Naive thymus-derived CD8-positive, alpha-beta T cell (primary cell): ENCODE measurements at places on chromosomes 12 and 14. TPM values are rescaled to one million over a fixed set of nuclear protein-coding genes. Genes with fewer than 3 reads are reported as not detected.

Gene STON2
- total RNA-seq: not detected

Gene DDN
- total RNA-seq: 0.18 TPM

Gene TAS2R31
- 3.2 TPM for total RNA-seq

Gene NXPH4
- 0.41 TPM for total RNA-seq

Gene KANSL2
- 92.4 TPM for total RNA-seq

Gene CLEC4C
- not detected for total RNA-seq

Gene ADSS1
- 5.1 TPM for total RNA-seq

Gene SLCO1C1
- total RNA-seq: not detected

DNA sequence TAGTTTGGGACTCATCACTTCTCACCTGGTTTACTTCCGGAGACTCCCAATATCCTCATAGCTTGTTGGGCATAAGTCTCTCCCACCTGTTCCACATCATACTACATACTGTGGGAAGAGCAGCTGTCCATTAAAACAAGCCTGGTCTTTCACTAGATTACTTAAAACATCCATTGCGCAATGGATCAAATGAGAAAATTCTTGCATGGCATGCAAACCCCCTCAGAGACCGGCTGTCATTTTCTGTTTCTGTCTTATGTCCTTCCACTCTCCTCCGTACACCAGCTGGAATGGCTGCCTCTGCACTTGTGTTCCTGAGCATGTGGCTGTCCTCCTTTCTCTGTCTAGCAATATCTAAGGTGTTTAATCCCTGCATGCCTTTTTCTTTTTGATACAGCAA, 265.6 kb downstream of the TMEM117 start:
- H3K4me3 ChIP-seq: no peak overlapping the region
- no peaks in the 10 kb centered on the region for H3K27me3 ChIP-seq
- DNase-seq: no peak
- H3K27ac ChIP-seq: no peak overlapping the region
- H3K36me3 ChIP-seq: peaks cover 2% of the 10 kb centered on the region

DNA sequence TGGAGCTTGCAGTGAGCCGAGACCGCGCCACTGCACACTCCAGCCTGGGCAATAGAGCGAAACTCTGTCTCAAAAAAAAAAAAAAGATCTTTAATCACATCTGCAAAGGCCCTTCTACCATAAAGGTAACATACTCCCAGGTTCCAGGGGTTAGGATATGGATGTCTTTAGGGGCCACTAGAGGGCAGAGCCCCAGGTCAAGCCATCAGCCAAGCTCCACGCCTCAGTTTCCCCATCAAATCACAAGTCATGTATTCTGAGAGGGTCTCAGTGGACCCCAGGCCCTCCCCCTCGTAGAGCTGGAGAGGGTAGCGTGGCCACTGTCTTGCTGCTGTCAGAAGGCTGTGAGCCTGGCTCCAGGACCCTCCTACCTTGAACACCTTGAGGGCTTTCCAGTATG, 18.8 kb downstream of the SLC8B1 start:
- H3K27ac ChIP-seq: no peak overlapping the region
- H3K4me3 ChIP-seq: no peak overlapping the region
- H3K27me3 ChIP-seq: no peaks in the 10 kb centered on the region
- DNase-seq: no peak
- H3K4me1 ChIP-seq: no peaks in the 10 kb centered on the region

- no peak for DNase-seq
- no peaks in the 10 kb centered on the region for H3K27me3 ChIP-seq
- peaks cover 4% of the 10 kb centered on the region for H3K36me3 ChIP-seq
- H3K4me1 ChIP-seq: no peaks in the 10 kb centered on the region
Observed at GRCh38 chr14:36755756-36756155, 94.1 kb downstream of the PAX9 start.

DNA sequence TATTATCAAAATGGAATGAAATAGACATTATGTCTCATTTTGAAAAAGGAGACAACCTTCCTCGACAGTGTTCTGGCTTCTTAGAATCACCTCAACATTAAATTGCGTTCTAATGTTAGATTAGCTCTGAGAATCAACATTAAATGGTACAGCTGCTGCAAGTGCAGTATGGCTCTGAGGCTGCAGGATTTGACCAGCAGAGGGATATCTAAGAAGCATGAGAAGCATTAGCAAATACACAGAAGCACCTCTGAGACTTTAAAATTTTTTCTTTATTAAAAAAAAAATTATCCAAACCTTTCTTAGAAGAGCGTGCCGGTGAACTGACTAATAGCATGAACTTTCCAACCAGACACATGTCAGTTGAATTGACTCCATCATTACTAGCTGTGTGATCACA, 253.4 kb upstream of the LRIG3 start:
- no peaks in the 10 kb centered on the region for H3K4me1 ChIP-seq
- no peaks in the 10 kb centered on the region for H3K36me3 ChIP-seq
- no peak overlapping the region for H3K4me3 ChIP-seq
- no peak for DNase-seq
- no peak overlapping the region for H3K27ac ChIP-seq
- no peaks in the 10 kb centered on the region for H3K27me3 ChIP-seq

DNA sequence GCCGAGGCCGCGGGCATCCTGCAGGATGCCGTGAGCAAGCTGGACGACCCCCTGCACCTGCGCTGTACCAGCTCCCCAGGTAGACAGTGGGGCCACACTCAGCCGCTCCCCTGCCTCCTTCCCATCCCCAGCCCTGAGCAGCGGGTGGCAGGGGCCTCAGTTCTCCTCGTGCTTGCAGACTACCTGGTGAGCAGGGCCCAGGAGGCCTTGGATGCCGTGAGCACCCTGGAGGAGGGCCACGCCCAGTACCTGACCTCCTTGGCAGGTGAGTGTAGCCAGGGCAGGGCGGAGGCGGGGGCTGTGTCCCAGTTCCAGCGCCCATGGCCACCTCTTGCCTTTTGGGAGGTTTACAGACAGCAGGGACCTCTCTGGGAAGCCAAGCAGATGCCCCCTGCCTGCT, 22.9 kb downstream of the HIP1R start:
- no peak overlapping the region for H3K27ac ChIP-seq
- no peaks in the 10 kb centered on the region for H3K36me3 ChIP-seq
- no peaks in the 10 kb centered on the region for H3K27me3 ChIP-seq
- no peak for DNase-seq

GRCh38 chr12:77387671-77388070, 322.3 kb upstream of the E2F7 start:
- no peaks in the 10 kb centered on the region for H3K4me1 ChIP-seq
- H3K27ac ChIP-seq: no peak overlapping the region
- H3K36me3 ChIP-seq: no peaks in the 10 kb centered on the region
- H3K27me3 ChIP-seq: no peaks in the 10 kb centered on the region
- DNase-seq: no peak

GRCh38 chr12:123104809-123105208, 46.1 kb downstream of the PITPNM2 start:
- DNase-seq: no peak
- H3K36me3 ChIP-seq: peaks cover 16% of the 10 kb centered on the region
- H3K4me1 ChIP-seq: peaks cover 72% of the 10 kb centered on the region
- H3K27me3 ChIP-seq: no peaks in the 10 kb centered on the region
- H3K27ac ChIP-seq: peak overlapping the region; percentile 73
- H3K4me3 ChIP-seq: no peak overlapping the region

GRCh38 chr12:288687-289086, 26.1 kb upstream of the SLC6A13 start:
- no peak overlapping the region for H3K4me3 ChIP-seq
- peaks cover 88% of the 10 kb centered on the region for H3K36me3 ChIP-seq
- DNase-seq: no peak
- no peaks in the 10 kb centered on the region for H3K27me3 ChIP-seq
- H3K27ac ChIP-seq: no peak overlapping the region
- peaks cover 25% of the 10 kb centered on the region for H3K4me1 ChIP-seq

- no peak overlapping the region for H3K27ac ChIP-seq
- H3K27me3 ChIP-seq: peaks cover 18% of the 10 kb centered on the region
- H3K4me3 ChIP-seq: no peak overlapping the region
- no peaks in the 10 kb centered on the region for H3K4me1 ChIP-seq
Observed at GRCh38 chr14:89014569-89014850, 190.1 kb downstream of the TTC8 start.

DNA sequence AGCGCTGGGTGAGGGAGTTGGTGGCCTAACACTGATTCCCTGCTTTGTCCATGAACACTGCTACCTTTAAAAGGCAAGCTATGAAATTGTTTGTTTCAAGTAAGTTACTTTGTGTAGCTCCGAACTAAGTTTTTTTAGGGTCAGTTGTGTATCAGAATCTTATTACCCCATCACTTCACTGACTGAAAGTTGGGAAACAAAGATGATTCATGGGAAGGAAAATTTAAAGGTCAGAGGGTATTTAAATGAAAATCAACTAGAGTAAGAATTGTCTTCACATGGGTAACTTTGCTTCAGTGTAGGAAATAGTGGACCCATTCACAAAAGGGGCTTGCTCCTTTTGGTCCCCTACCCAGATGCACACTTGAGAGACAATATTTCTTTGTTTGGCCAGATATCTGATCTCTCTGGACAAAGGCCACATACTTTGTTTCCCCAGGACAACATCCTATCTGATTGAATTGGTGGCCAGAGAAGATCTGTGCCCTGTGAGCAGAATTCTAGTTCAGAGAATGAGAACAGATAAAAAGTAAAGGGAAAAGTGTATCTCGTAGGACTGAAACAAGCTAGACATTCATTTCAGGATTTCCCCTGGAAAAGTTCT, 53.5 kb downstream of the RAB35 start:
- H3K36me3 ChIP-seq: no peaks in the 10 kb centered on the region
- DNase-seq: no peak
- H3K27me3 ChIP-seq: no peaks in the 10 kb centered on the region
- H3K4me1 ChIP-seq: no peaks in the 10 kb centered on the region
- H3K4me3 ChIP-seq: no peak overlapping the region

- H3K36me3 ChIP-seq: peaks cover 3% of the 10 kb centered on the region
- peak overlapping the region; percentile 91 for H3K4me3 ChIP-seq
- peaks cover 15% of the 10 kb centered on the region for H3K27me3 ChIP-seq
- H3K4me1 ChIP-seq: peaks cover 33% of the 10 kb centered on the region
- no peak overlapping the region for H3K27ac ChIP-seq
- no peak for DNase-seq
Observed at GRCh38 chr14:73245480-73246325, 8.4 kb downstream of the PAPLN start.

DNA sequence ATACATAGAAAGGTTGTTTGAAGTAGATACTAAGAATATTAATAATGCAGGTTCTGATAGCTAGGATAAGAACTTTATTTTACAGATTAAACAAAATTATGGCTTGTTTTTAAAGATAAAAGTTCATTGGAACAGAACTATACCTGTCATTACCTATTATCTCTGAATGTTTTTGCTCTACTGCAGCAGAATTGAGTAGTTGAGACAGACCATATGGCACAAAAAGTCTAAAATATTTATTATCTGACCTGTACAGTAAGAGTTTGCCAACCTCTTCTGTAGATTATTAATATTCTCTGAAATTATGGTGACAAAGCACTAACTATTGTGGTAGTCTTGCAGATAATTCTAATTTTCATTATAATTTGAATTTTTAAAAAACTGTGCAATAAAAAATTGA, 829.1 kb upstream of the MGAT4C start:
- H3K27me3 ChIP-seq: no peaks in the 10 kb centered on the region
- no peaks in the 10 kb centered on the region for H3K36me3 ChIP-seq
- DNase-seq: no peak
- H3K4me3 ChIP-seq: no peak overlapping the region
- H3K27ac ChIP-seq: no peak overlapping the region
- no peaks in the 10 kb centered on the region for H3K4me1 ChIP-seq

DNA sequence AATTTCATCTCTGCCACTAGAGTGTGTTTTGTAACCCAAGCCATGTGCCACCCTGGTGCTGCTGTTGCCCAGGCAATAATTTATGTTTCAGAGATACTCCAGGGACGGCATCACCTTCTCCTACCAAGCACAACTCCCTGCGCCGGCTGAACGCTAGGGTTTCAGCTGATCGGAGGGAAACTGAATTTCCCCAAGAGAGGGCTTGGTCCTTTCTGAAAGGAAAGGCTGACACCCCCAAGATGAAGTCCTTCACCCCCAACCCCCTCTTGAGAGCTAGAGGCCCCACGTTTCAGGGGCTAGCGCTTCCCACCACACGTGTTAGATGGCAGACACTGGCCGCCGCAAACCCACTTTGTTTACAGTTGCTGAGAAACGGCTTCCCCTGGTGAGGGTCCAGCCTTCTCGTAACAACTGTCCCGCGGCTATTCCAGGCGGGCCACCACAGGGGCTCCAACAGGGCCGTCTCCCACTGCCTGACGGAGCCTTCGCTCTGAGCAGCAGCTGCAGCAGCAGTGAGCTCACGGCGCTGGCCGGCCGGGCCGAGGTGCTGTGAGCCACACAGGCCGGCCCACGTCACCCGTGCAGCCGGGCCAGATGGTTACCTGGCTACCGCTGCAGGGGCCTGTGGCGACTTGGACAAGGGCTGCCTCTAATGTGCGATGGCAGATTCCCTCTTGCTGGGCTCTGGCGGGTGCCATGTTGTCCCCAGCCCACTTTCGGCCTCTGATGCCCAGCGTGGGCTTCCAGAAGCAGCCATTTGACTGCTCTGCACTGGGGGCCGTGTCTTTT, 66.4 kb downstream of the TESC start:
- DNase-seq: no peak
- H3K27ac ChIP-seq: no peak overlapping the region
- peaks cover 8% of the 10 kb centered on the region for H3K27me3 ChIP-seq
- no peak overlapping the region for H3K4me3 ChIP-seq
- peaks cover 11% of the 10 kb centered on the region for H3K4me1 ChIP-seq

- no peaks in the 10 kb centered on the region for H3K27me3 ChIP-seq
- no peak overlapping the region for H3K27ac ChIP-seq
- no peaks in the 10 kb centered on the region for H3K36me3 ChIP-seq
- H3K4me3 ChIP-seq: no peak overlapping the region
- no peak for DNase-seq
- peaks cover 14% of the 10 kb centered on the region for H3K4me1 ChIP-seq
Observed at GRCh38 chr12:121651320-121651719, 18.1 kb downstream of the MORN3 start.

DNA sequence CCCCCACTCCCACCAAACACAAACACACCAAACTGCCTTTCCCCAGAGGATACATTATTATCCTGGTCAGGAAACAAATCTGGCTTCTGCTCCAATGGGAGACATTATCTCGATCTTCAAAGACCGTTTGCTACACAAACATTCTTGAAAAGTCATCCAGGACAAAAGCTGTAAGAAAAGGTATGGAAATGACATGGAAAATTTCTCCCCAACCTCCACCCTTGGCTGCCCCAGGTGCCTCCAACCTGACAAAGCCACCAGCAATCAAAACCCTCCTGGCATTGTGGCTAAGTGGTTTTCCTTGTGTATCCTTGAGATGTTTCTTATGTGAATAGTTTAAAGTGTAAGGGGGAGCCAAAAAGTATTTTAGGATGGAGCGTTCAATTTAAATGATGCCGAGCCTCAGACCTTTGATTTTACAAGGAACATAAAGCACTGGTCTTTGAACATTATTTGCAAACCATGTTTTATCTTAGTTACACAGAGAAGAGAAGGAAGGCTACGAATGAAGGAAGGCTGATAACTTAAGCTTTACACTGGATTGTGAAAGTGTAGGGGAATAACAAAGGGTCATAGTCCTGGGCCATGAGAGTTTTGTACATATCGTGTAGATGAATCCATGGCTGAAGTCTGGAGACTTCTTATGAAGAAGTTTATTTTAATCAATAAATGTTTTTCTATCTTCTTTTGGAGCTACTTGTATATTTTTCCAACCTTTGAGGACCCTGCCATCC, 418.9 kb upstream of the TMTC1 start:
- no peaks in the 10 kb centered on the region for H3K36me3 ChIP-seq
- no peak overlapping the region for H3K4me3 ChIP-seq
- H3K27me3 ChIP-seq: peaks cover 2% of the 10 kb centered on the region
- H3K27ac ChIP-seq: no peak overlapping the region

- no peak for DNase-seq
- H3K36me3 ChIP-seq: peaks cover 2% of the 10 kb centered on the region
- H3K4me3 ChIP-seq: no peak overlapping the region
- H3K27me3 ChIP-seq: no peaks in the 10 kb centered on the region
Observed at GRCh38 chr14:105385698-105386365, 12.5 kb upstream of the TEX22 start.

- H3K27ac ChIP-seq: no peak overlapping the region
- H3K36me3 ChIP-seq: no peaks in the 10 kb centered on the region
- no peak for DNase-seq
Observed at GRCh38 chr12:125988545-125988944, 923.3 kb downstream of the AACS start.
